ENCODE measurements at places on chromosomes 3 and 15.

- no peak for DNase-seq
Measured at GRCh38 chr15:100208921-100209603, 132.7 kb downstream of the ADAMTS17 start.

DNA sequence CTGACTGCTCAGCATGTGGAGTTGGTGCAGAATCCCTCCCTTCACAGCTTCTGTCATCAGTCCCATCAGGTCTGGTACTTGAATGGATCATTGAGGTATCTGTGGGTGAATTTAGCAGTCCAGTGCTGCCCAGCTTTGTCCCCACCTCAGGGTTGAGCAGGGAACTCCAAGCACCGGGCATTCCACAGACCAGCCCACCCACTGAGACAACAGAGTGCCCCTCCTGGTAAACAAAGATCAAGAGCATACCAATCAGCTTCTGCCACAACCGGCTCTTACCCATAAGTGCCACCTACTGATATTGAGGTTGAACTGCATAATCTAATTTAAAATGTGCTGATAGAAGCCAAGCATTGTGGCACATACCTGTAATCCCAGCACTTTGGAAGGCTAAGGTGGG is 57.1 kb upstream of the FXR1 start:
- DNase-seq: no peak

DNA sequence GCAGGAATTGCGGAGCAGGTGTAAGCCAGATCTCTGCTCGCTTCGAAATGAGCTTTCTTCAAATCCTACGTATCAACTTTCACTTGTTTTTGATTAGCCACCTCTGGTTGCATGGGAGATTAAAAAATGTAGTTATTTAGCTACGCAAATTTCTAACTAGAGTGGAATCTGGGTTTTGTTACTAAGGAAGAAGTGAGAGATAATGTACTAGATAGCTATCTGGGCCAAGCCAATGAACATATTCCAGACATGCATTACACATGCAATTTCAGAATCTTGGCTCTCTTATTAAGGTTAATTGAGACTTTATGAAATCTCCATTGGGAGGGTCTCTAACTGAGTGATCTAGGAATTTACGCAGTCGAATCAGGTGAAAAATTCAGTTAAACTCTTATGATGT is 765.7 kb downstream of the DIPK2A start:
- no peak for DNase-seq

DNA sequence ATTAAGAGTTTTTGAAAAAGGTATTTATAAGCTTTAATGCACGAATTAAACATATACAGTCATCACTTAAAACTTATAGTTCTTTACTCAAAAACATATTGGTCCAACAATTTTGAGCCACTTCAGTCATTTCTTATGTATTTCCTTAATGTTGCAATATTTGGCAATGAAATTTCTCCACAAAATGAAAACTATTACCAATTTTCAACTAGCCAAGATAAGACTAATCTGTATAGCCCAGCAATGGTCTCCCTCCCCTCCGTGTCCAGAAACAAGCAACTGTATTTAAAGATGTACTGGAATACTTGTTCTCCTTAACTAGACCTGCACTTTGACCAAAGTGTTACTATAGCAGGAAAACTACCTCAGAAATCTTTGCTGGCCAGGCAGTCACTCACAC is 9.2 kb downstream of the ARF4 start:
- DNase-seq: no peak

- DNase-seq: no peak
Measured at GRCh38 chr15:98720031-98720430, 71.7 kb downstream of the IGF1R start.

- no peak for DNase-seq
Measured at GRCh38 chr3:129911261-129911861, 17.9 kb upstream of the TMCC1 start.

GRCh38 chr3:131387796-131388489 is 6.4 kb downstream of the NUDT16 start:
- no peak for DNase-seq

GRCh38 chr3:87367736-87368135 is 91.4 kb upstream of the POU1F1 start:
- no peak for DNase-seq
